H7 (cell line): ENCODE measurements at places on chromosomes 13 and 19.

- no peak for DNase-seq
Observed at GRCh38 chr19:55838251-55838650, 1.9 kb downstream of the NLRP4 start.

- no peak for DNase-seq
Observed at GRCh38 chr19:13547102-13547501, 40.8 kb upstream of the CACNA1A start.

DNA sequence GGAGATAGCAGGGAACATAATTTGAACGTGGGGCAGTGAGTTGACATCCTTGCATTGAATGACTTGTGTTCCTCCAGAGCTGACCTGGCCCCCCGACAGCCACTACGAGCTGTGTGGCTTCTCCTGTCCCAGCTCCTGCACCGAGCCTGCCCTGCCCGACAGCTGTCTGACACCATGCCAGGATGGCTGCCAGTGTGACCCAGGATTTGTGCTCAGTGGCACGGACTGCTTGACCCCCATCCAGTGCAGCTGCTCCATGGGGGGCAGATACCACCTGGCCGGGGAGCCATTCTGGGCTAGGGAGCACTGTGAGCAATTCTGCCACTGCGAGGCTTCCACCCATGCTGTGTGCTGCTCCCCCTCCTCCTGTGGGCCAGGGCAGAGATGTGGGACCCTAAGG is 29.2 kb upstream of the FXYD3 start:
- DNase-seq: no peak

- DNase-seq: no peak
Observed at GRCh38 chr13:96072392-96072791, 17.5 kb upstream of the HS6ST3 start.

- peak; percentile 28 for DNase-seq
Observed at GRCh38 chr19:23071147-23071511, 45.7 kb upstream of the ZNF730 start.

DNA sequence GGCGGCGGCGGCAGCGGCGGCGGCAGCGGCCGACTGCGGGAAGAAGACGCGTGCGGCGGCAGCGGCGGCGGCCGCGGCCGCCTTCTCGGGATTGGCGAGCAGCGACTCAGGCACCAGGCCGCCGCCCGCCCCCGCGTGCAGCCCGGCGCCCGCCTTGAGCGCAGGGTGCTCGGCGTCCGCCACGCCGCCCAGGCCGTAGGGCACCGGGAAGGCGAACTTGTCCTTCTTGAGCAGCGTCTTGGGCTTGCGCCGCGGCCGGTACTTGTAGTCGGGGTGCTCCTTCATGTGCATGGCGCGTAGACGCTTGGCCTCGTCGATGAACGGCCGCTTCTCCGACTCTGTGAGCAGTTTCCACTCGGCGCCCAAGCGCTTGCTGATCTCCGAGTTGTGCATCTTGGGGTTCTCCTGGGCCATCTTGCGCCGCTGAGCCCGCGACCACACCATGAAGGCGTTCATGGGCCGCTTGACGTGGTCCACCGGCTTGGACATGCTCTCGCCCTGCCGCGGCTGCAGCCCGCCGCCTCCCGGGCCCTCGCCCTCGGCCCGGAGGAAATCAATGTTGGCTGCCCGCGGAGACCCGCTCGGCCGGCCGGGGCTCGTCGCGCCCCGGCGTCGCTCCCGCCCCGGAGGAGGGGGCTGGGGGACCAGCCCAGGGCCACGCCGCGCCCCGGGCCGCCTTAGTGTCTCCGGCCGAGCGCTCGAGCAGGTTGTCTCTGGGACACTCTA is 621 bp downstream of the SOX21 start:
- peak; percentile 78 for DNase-seq

GRCh38 chr19:11693505-11694499 is 44.9 kb downstream of the ZNF823 start:
- peak; percentile 65 for DNase-seq

- DNase-seq: no peak
Observed at GRCh38 chr13:36713887-36714286, 40.1 kb downstream of the SERTM1 start.
